ENCODE measurements at places on chromosomes 4 and X.

DNA sequence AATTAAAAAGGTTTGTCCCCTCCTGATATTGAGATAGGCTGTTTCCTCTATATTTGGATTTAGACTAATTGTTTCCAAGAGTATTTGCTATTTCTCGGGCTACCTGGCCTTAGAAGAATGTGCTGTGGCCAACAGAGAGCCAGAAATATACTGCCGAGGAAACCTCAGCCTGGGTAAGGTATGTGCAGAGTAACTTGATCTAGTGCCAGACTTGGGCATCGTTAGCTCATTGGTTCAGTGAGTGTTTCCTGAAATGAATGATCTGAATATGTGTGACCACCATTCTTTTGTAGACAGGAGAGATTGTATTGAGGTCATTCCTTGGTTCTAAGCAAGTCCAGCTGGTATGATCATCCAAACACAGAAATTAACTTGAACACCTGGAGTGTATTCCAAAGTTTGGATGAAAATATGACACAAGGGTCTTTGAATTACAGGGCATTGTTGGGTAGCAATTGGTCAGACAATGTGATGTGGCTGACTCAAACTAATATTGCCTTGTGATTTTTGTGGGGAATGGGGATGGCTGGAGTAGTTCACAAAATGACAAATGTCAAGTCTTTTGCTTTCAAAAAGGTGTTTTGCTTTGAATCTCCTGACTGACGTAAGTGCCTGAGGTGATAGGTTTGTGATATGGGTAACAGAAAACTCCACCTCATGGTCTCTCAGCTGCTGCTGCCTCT lies 100.2 kb upstream of the CXCL13 start:
- no peak for DNase-seq

DNA sequence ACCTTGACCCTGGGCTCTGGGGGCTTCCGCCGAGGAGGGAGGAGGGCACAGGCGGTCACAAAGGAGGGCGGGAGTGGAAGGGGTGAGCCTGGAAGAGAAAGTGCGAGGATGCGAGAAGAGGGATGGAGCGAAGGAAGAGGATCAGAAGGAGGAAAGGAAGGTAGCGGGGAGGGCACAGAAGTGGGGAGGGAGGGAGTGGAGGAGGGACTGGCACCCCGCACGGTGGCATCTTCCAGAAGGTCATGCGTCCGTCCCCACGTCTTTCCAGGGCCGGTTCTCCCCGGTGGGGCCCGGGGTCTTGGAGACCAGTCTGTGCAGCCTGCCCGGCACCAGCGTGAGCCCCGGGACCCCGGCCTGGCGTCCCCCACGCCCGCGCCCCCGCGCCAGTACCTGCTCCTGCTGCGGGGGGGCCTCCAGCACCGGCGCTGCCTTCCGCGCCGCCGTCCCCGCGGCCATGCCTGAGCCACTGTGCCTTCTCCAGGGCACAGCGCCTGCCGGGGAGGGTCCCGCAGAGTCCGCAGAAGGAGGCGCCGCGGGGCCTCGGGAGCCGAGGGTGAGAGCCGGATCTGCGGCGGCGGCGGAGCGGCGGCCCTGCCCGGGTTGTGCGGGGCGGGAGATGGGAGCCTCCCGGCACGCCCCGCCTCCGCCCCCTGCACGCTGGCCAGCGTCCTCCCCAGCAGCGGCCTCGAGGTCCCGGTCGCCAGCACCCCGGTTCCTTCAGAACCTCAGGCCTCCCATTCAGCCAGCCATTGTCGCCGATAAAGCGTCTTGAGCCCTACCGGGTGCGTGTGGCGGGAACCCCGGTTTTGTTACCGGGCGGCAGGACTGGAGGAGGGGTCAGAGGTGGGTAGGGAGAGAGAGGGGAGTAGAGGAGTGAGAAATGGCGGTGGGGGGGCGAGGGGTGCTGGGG lies at the start of gene RNF175:
TSS of gene RNF175 (minus strand) at position 618 of the 910 bp plus-strand sequence. CDS start at position 456, 162 bp downstream.
- no peak for DNase-seq

DNA sequence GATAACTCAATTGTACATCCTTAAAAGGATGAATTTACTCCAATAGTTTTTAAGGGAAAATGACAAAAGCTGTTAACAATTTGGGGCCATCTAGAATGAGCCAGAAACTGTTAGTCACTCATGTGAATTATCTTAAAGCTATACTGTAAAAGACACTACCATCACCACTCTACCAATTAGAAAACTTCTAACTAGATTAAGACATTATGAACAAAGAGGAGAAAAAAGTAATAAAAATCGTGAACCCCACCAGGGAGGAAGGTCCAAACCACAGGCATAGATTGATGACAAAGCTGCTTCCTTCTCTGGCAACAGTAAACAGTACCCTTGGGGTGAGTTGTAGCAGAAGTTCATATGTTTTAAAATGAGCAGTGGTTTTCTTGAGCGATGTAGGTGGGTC lies 106.1 kb downstream of the PDGFC start:
- DNase-seq, result no peak

GRCh38 chr4:173242466-173243250 lies 74.0 kb downstream of the GALNT7 start:
- peak; percentile 12 for DNase-seq

DNA sequence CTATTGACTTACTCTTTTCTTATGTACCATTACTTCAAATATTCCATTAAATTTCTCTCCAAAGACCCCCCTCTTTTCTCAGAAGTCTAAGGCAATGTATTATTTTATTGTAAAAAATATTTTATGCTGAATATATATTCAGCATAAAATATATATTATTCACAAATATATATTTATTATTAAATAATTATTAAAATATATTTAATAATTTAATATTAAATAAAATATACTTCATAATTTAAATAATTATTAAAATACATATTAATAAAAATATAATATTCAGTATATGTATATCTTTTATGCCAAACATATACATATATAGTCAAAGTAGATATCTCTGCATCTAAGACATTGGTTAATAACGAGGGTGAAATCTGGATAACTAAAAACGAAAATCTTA lies 418.4 kb downstream of the GASK1B start:
- no peak for DNase-seq

DNA sequence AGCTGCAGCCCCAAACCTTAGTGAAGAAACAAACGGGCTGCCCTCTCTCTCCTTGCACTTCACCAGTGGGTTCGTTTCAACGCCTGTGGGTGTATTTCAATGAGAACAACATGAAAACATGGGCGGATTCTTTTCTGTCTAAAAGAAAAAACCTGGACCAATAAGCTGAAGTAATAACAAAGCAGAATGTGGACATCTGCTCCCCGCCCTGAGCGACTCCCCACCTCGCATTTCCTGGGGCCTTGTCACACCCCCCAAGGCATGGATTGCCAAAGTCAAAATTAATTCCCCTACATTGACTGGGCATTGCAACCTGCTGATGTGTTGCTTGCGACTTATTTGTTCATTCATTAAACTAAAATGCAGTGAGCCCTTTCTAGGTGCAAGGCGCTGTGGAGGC lies 142.9 kb downstream of the BCOR start:
- DNase-seq, result no peak

GRCh38 chrX:69289046-69289792 lies 124.0 kb upstream of the PJA1 start:
- DNase-seq, result no peak

DNA sequence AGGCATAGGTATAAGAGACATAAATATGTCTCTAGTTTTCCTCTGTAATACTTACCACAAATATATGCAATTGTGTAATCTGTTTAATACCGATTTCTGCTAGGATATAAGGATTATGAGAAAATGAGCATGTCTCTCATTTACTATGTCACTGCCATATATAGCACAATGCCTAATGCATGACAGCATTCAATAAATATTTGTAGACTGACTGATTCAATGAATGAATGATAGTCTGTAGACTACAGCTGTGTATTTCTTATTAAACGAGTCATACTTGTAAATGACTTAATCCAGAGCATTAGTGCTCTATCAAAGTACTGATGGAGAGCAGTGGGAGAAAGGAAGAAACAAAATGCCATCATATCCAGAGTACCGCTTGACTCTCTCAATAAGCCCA lies 175.6 kb downstream of the PPP3CA start:
- no peak for DNase-seq

DNA sequence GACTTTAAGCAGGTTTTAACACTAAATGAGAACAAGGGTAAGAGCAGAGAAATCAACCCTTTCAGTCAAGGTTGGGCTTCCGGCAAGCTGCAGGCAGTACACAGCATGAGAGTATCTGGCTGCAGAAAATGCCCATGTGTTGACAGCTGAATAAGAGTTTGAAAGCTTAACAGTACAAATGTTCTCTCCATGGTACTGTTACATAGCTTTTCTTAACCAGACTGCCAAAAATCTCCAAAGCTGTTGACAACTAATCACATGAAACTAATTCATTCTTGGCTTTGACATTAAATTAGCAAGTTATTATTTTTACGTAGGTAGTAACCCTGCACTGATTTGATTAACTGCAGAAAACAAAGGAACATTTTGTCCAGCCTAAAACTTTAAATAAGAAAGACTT lies 153.5 kb downstream of the SLC10A7 start:
- peak; percentile 18 for DNase-seq

Measured in amniotic epithelial cell (primary cell).